ENCODE measurements at places on chromosomes 5 and 9.

GRCh38 chr5:139263536-139263935, 30.0 kb upstream of the MATR3 start:
- DNase-seq, result no peak

DNA sequence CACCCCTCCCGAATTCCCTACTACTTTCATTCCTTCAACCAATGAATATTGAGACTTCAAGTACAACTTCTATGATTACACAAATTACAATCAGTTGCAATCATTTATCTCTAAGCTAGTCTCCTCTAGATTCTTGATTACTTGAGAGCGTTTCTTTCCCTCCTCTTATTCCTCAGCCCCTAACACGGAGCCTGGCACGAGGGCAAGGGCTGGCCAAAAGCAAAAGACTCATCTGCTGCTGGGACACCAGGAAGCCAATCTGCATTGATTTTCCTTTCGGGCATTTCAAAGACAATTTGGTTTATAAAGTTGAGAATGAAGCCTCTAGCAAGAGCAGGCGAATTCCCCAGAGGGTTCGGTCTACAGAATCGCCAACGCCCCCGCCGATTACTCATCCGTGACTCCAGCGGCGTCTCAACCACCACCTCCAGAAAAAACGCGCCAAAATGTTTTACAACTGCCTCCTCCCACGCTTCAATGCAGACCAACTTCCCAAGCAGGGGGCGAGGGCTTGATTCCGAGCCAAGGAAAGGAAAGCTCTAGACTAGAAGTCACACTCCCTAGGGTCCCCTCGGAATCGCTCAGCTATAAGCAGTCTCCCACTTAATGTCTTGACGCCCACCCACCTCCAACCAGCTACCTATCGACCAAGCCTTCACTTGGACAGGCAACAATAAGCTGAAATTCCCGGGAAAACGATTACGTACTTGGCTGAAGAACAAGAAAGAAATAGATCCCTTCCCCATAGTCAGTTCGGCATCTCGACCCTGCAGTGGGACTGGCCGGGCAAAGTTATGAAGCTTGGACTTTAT, 1.5 kb downstream of the PCSK1 start:
- DNase-seq, result no peak

GRCh38 chr5:172641359-172642050, 442 bp downstream of the NEURL1B start:
- peak; percentile 41 for DNase-seq

- DNase-seq, result no peak
Observed at GRCh38 chr9:78438211-78438610, 141.3 kb downstream of the PSAT1 start.

- DNase-seq, result no peak
Observed at GRCh38 chr5:129963359-129963758, 59.1 kb downstream of the CHSY3 start.

DNA sequence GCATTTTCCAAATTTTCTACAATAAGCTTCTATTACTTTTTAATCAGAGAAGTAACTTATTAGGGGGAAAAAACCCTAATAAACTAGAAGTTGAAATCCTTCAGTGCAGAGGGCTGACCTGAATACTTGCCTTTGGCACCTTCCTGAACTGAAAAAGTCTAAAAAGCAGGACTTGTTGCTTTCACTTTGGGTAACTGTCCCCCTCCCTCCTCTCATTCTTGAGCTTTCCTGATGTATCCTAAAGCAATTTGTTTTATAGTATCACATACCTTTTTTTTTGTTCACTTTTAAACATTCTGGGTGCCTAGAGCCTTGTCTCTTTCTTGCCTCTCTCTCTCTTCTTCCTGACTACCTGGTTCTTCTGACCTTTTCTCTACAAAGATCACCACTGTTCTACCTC, 64.0 kb upstream of the ERBIN start:
- no peak for DNase-seq

DNA sequence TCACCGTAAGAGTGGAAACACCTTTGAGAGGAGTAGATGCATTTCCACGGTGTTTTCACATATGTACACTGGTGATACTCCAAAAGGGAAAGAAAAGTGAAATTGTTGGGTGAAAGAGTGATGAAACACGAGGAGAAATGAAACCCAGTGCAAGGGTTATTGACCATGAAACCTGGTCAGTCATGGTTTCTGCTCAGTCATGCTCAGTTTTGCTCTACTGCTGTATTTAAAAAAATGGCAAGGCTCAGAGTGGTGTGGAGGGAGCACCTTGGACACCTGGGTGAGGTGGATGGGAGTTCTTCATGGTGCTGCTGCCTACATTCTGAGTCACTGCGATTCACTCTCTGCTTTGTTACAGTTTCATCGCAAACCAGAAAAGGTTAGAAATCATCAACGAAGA, 32.3 kb downstream of the NTRK2 start:
- DNase-seq, result no peak

DNA sequence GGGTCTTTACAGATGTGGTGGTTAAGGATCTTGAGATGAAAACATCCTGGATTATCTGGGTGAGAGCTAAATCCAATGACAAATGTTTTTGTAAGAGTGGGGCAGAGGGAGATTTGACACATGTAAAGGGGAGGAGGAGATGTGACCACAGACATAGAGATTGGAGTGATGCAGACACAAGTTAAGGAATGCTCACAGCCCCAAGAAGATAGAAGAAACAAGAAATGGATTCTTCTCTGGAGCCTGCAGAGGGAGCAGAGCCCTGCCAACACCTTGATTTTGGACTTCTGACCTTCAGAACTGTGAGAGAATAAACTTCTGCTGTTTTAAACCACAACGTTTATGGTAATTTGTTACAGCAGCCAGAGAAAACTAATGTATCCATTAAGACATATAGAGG, 21.7 kb downstream of the ITGA2 start:
- DNase-seq, result no peak

DNA sequence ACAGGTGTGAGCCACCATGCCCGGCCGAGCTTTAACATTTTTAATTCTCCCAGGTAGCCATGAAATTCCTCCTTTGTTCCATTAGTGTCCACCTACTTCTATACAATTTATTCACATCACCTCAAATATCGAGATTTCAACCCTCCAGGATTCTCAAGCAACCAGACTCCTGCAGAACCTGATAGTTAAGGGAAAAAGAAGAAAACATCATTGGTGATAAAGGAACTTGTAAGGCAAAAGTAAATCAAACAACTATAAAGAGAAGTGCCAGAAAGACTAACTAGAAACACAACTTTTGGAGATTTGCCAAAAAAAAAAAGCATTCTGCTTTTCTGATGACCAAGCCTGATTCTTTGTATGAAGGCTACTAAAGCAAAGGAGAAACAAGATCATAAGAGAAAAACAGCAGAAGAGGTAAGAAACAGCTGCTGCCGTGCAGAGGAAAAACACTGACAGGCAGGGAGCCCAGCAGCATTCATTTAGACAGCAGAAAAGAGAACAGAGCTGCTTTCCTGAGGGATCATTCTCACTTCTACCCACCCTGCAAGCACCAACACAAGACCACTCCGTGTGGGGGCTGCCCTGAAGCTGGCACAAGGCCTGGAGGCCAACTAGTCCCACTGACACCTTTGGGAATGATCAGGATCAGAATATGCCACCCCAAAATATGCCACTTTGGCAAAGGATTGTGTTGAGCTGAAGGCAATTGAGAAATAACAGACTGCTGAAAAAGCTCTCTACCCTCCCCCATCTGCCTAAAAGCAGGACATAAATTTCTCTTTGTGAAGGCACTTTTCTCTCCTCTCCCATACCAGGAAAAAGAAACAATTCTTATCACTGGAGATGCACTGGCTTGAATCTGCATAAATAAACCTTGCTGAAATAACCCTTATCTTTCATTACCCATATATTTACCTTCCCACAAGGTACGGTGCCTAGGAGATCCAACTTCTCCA, 75.1 kb downstream of the ALDH7A1 start:
- no peak for DNase-seq

GRCh38 chr5:119269061-119269944, 86.5 kb upstream of the TNFAIP8 start:
- no peak for DNase-seq

GRCh38 chr5:116626945-116627679, 52.5 kb upstream of the SEMA6A start:
- no peak for DNase-seq

- DNase-seq, result no peak
Observed at GRCh38 chr5:52725808-52726207, 61.9 kb upstream of the ITGA1 start.

DNA sequence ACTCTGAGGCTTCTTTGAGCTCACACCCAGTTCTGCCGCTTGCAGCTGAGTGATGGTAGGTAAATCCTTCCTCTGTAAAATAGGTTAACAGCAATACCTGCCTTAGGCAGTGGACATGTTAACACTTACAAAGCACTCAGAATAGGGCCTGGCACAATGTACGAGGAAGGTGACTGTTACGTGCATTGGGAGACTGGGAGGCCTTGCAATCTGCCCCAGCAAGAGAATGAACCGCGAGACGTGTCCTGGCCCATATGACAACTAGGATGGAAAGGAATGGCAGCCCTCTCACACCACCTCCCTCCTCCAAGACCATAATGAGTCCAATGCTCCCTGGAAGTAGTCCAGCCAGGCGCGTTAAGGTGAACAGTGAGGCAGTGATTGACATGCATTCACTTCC, 23.1 kb upstream of the AKNA start:
- DNase-seq, result no peak

DNA sequence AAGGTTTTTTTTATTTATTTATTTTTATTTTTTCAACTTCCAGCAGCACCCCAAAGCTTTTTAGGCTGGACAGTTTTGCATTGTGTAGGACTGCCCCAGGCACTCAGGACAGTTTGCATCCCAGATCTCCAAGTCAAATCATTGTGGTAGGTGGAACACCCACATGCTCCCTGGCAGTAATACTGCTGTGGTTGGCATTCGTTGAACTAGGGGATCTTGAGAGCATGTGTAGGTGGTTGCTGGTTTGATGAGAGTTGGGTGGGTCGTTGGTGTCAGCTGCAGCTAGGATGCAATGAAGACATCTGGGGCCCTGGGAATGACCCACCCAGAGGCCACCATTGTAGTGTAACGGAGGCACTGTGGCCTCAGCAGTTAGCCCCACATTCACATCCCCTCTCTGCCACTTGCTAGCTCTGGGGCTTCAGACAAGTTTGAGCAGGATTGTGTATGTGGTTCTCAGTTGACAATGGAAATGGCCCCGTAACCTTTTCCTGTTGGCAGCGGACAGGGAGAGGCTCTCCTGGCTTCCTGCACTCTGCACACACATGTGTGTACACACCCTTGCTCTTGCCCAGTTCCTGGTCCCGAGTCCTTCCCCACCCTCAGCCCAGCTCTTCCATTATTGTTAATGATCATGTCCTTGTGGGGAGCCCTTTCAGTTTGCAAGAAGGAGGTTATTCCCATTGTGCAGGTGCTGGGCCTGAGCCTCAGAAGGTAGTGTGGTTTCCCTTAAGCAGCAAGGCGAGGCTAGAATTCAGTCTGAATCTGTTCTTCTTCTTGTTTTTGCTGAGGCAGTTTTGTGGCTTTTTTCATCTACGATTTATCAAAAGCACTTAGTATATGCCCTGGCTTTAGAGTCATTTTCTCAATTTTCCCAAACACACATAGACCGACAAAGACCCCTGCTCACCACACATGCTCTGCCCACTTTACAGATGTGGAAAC, 46.5 kb downstream of the PPARGC1B start:
- DNase-seq, result no peak

DNA sequence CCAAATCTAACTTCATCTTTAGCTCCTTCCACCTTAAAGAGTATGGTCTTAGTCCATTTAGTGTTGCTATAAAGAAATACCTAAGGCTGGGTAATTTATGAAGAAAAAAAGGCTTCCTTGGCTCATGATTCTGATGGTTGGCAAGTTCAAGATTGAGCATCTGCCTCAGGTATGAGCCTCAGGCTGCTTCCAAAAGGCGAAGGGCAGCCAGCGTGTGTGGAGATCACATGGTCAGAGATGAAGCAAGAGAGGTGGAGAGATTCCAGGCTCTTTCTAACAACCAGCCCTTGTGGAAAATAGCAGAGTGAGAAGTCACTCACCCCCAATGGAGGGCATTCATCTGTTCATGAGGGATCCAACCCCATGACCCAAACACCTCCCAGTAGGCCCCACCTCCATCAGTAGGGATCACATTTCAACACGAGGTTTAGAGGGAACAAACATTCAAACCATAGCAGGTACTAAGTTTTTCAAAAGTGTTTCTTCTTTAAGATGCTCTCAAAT, 225.9 kb downstream of the SGCD start:
- DNase-seq, result no peak

GRCh38 chr9:120473608-120474007, 106.4 kb downstream of the CDK5RAP2 start:
- DNase-seq, result no peak

DNA sequence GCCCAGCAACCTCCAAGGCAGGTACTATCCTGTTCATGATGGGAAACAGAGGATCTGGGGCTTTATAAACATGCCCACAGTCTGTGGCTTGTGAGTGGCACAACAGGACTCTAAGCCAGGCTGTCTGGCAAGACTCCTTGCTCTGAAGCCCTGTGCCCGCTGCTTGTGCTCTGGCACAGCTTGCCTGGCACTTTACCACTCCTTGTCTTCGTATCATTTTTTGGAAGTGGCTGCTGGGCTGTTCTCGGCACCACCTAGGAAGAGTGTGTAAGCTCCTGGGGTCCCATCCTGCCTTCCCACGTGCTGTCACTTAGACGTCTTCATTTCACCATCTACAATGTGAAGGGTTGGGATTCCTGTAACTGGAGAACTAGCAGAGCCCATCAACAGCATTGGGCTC, 59.3 kb upstream of the GLRX start:
- no peak for DNase-seq

GRCh38 chr5:121271546-121271945, 580.1 kb upstream of the FTMT start:
- DNase-seq, result no peak

- DNase-seq, result no peak
Observed at GRCh38 chr5:117776977-117777376, 1202.4 kb upstream of the SEMA6A start.

DNA sequence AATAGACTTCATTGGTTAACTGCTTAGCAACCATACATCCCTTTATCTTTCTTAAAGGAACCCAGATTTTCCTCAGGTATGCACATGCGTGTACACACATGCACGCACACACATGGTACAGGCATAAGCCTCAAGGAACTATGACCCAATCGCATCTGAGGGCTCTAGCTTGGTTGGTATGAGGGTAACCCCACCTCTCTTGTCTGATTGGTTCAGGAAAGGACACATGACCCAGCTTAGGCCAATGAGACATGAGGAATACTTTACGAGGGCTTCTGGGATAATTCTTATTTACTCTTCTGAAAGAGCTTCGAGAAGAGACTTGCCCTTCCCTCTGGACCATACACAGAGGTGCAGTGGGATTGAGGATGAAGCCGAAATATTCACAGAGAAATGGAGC, 141.9 kb downstream of the FRMD3 start:
- DNase-seq, result no peak
